A172 (cell line): ENCODE measurements at places on chromosomes 11 and 22.
A peak's percentile ranks its signal among the peaks of the same experiment; 100 is the strongest.

DNA sequence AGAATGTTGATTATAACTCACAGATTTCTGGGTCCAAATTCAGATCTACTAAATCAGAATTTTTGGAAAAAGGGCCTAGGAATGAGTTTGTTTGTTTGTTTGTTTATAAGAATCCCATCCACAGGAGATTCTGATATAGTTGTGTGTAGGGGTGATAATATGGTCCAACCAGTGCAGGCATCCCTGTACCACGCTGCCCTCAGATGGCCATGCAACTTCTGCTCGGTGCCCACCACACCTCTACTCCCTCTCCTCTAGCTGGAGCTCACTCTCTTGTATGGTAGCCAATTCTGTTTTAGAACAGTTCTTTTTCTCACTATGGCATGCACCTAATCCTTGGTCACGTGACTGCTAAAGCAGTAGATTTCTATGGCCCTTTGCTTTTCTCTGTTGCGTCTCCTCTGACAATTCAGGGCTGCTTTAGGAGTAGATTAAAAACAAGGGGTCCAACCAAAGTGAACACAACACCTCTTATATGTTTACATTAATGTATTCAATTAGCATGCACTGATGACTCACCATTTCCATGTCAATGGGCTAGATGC lies 103.3 kb upstream of the KCNA4 start:
- no peak for DNase-seq

DNA sequence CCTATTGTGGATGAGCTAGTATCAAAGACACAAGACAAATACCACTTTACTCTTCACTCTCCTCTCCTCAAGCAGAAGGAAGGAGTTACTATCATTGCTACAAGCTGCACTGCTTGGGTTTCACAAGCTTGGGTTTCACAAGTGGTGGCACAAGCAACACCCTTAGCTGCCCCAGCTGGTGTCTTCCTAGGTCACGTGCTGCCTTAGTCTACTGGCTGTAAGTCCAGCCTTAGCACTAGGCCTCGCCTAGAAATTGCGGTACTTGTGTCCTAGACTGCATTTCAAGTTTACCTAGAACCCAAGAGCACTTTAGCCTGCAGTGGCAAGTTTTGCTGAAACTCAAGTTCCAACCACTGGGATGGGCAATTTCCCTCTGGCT lies 86.6 kb downstream of the EHF start:
- DNase-seq: no peak

DNA sequence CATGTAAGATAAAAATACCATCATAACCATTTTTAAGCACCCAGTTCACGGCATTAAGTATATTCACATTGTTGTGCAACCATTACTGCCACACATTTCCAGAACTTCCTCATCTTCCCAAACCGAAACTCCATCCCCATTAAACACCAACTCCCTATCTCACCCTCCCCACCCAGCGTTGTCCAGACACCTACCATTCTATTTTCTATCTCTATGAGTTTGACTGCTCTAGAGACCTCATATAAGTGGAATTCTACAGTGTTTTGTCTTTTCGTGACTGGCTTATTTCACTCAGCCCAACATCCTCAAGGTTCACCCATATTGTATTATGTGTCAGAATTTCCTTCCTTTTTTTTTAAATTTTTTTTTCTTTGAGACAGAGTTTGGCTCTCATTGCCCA lies 45.2 kb downstream of the PPFIA1 start:
- DNase-seq: no peak

GRCh38 chr22:23187211-23187610 lies 6.9 kb downstream of the BCR start:
- no peak for DNase-seq

GRCh38 chr11:119229741-119230140 lies 23.6 kb downstream of the CBL start:
- no peak for DNase-seq

GRCh38 chr22:32043391-32043790 lies 330 bp downstream of the SLC5A1 start:
- no peak for DNase-seq

- DNase-seq: no peak
Observed at GRCh38 chr11:38365274-38365673, 1767.2 kb upstream of the RAG2 start.

- no peak for DNase-seq
Observed at GRCh38 chr11:120632579-120632978, 121.0 kb downstream of the GRIK4 start.

- no peak for DNase-seq
Observed at GRCh38 chr11:30414244-30414643, 91.3 kb downstream of the ARL14EP start.

DNA sequence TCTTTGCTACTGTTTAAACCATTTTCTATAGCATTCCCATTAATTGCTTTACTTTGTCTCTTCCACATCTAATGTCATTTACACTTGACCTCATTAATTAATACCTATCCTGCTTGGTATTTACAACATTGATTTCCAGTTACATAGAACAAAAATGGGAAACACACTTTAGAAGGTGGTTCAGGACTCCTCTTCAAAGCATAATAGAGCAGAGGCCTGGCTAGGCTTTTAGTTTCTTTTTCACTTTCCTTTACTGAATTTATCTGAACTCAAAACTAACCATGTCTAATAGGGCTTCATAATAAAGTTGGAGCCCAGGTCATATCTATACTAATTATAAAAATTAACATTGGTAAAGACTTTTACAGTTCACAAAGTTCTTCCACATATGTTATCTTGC lies 648.0 kb upstream of the KIRREL3 start:
- no peak for DNase-seq

DNA sequence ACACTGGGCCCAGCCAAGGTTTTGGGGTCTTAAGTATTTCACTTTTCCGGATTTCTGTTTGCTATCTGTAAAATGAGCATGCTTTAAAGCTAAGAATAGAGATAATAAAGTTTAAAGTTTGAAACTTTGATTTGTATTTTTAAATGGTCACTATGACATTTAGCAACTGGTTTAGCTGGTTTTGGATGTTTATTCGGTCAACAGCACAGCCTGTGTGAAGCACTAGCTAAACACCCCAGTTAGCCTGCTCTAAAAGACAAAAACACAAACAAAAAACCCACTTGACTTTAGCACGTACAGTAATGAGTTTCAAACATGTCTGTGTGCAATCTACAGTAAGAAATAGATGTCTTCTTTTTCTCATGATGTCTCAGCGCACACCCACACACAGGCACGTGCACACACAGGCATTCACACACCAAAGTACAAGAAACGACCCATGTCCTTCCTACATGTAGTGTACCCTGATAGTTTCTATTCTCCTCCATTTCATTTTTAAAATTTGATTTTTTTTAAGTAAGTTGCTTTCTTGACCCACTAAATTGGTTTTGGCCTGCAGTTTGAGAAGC lies 29.4 kb downstream of the SLC1A2 start:
- no peak for DNase-seq

GRCh38 chr22:49262167-49262566 lies 565.5 kb downstream of the BRD1 start:
- no peak for DNase-seq

DNA sequence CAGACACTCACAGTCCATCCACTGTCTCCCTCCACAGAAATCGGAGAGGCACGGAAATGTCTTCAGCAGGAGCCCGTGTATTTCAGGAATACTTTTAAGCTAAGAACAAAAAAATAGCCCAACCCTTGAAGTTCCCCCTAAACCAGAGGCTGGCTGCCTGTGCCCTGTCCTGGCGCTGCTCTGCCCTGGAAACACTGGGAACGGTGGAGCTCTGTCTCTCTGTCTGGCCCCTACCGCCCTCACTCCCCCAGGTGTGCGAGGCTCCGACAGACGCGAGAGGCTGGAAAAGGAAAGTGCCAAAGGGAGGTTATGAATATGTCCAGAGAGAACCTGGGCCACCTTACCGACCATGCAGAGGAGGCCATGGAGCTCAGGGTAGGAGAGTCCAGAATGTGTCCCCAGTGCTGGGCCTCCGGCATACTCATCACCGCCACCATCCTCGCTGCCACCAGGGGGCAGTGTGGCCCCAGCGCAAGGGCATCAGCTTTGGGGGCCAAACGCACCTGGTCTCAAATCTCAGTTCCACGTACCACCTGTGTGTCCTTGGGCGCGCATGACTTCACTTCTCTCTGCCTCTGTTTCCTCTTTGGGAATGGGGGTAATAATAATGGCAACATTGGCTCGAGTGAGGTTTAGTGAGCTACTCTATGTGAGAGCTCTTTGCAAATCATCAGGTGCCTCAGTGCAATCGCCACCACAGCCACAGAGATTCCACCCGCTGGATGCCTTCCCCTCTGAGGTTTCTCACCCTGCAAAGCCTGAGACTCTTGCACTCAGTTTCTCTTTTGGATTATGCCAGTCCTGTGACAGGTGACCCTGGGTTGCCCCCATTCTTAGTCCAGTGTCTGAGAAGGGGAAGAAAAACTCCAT lies 10.4 kb upstream of the SLCO2B1 start:
- DNase-seq: no peak

DNA sequence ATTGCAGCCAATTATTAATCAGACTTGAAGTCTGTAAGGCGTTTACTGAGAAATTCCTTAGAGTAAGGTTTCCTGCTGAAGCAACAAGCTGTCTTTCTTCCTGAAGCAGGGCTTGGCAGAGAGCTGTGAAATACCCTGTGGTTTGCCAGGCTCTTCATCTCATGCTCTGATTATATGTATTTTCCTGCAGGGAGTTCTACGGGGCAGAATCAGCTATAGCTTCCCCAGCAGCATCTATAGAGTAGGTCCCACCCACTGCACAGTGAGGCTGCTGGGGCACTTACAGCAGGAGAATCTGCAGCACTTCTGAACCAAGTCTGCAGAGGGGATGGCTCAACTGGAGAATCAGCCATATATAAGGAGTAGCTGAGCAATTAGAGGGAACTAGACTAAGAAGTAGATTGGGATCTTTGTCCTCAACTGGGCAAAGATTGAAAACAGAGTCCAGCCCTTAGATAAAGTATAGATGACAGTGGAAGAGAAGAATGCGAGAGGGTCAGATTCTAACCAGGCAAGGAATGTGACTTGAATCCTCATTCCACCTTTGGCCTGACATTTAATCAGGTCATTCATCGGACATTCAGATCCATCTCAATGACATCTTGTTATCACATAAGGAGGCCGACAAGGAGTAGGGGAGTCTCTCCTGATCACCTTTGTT lies 37.6 kb downstream of the CNTF start:
- DNase-seq: no peak

GRCh38 chr22:42933485-42934091 lies 76.5 kb upstream of the ARFGAP3 start:
- DNase-seq: peak; percentile 52
